GM03348 (cell line): ENCODE measurements at places on chromosomes 6 and 20.
A peak's percentile ranks its signal among the peaks of the same experiment; 100 is the strongest.

- no peak for DNase-seq
These were observed 181.2 kb upstream of the PMEPA1 start for GRCh38 chr20:57891014-57891413.

GRCh38 chr6:49978332-49979226 is 9.2 kb upstream of the DEFB113 start:
- no peak for DNase-seq

- no peak for DNase-seq
These were observed 77.8 kb downstream of the COL9A1 start for GRCh38 chr6:70225055-70225454.

DNA sequence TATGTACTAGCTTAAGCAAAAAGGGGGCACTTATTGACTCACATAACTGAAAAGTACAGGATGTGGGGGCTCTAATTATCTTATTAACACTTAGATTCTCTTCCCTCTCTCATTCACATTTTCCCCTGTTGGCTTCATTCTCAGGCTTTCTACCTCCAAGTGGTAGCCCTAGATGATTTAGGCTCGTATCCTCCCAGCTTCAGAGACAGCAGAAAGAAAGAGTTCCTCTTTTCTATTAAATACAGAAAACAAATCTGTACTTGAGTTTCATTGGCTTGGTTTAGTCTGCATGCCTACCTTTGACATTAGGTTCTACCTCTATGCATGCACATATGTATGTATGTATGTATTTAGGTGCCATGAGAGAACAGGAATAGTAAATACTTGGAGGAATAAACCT is 15.5 kb upstream of the E2F3 start:
- no peak for DNase-seq

GRCh38 chr6:16058201-16058928 is 70.5 kb upstream of the MYLIP start:
- DNase-seq, result no peak

DNA sequence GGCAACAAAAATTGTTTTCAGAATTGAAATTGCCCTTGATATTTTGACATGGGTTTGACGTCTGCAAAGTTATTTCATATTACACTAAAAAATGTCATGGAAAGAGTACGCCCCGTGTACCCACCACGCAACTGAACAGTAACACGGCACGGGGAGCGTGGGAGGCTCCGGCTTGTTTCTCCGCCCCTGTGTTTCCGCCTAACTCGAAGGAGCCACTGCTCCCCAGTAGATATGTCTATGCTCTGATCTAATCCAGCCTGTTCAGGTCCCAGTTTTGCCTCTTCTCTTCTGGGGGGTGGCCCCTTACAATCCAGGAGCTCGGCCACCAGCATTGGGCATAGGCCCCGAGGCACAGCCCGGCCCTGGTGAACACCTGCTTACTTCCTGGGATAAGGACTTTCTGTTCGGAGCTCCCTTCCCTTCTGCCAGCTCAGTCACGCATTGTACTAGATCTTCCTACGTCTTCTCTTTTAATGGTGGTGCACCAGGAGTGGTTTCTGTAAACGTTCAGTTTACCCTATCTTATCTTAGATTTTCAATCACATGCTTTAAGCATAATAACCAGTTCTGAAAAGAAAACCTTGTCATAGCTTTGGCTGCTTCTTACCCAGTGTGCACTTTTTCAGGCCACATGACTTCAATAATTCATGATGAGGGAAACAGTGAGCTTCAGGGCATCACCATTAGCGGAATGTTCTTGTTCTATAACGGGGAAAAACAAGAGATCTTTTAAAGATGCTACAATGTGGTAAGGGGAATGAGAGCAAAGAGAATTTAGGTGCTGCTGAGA is 43.9 kb upstream of the EXOC2 start:
- no peak for DNase-seq

GRCh38 chr20:48231253-48231930 is 446.1 kb upstream of the SULF2 start:
- DNase-seq, result no peak

- DNase-seq, result no peak
These were observed 31.6 kb upstream of the GJA10 start for GRCh38 chr6:89862698-89863097.

DNA sequence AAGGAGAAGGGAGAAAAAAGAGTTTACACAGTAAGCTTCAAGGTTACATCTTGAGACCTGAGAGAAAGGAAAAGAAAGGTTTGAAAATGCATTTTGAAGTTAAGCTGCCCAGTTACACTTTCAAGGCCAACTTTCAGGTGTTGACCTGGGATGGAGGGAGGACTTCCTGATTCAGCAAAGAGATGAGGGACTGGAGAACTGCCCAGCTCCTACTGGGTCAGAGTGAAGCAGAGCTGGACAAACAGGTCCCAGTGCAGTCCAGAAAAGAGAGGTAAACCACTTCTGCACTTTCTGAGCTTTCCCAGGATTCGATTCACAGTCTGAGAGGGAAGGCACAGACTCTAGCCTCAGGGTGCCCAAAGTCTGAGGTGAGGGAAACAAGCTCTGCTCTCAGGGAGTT is 6.0 kb upstream of the TJAP1 start:
- no peak for DNase-seq

DNA sequence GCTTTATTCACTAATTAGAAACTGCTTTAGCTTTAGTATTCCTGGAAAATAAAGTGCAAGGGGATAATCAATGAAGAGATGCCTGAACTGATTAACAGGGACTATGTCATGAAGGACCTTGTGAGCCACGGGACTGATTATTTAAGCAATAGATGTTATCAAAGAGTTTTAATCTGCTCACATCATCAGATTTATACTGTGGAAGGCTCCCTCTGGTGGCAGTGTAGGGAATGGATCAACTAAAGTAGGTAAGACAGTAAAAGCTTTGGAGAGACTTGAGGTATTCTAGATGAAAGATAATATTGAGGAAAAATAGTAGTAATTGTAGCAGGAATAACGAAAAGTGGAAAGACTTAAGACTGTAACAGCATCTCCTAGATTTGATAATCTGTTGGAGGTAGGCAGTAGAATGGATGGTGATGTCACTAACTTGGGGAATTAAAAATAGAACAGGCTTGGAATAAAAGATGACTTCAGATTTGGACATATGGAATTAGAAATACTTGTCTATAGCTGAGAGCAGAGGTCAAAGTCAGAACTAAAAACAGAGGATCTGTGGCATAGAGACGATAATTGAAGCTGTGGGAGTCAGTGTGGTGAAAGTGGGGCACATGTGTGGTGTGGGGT is 80.3 kb upstream of the HTR1E start:
- peak; percentile 31 for DNase-seq

GRCh38 chr20:19205981-19206396 is 6.5 kb upstream of the SLC24A3 start:
- DNase-seq, result peak; percentile 77

- DNase-seq, result no peak
These were observed 120.1 kb upstream of the HDDC2 start for GRCh38 chr6:125421836-125422235.

DNA sequence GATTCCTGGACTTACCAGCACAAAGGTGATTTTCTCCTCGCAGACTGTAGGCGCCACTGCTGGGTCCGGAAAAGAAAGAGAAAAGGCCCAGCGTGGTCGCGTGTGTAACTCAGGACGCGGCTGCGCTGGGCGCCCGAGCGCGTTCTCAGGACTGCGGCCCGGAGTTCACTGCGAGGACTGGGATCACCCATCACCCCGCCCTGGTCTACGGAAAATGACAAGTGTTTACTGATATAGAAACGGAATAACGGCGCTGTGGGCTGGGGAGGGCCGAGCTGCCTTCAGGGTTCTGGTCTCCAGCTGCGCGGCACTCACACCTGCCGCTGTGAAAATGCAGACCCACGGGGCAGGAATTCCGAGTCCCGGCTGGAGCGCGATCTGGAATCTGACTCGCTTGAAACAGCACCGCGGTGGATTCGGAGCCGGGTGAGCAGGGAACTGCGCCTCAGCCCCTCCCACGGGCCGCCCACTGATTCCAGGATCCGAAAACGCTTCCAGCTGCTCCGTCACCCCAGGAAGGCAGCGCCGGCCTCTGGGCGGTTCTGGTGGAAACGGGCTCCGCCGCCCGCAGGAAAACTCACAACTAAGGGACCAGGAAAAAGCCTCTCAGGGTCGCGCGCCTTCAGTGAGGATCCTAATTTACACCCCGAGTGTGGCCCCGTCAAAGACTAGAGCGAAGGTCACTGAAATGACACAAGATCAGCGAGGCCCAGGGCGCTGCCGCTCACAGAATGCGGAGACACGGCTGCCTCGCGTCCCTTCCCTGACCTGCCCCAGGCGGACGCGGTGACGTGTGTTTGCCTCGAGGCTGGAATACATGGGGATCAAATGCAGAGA is 34.5 kb downstream of the HLA-A start:
- DNase-seq, result peak; percentile 84

DNA sequence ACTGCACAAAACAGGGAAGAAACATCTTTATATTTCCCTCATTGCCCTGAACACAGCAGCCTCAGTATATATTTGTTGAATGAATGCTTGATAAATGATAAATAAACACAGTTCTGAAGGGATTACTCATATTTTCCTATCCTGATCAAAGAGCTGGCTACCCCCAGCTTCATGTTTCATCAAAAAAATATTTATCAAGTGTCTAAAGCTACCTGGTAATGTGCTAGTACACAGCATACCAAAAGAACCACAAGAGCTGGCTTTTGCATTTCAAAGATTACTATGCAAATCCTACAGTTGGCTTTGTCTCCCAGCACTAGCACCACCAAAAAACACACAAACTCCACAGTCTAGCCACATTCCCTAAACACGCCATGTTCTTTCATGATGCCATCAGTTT is 130.0 kb downstream of the BTBD9 start:
- peak; percentile 39 for DNase-seq

GRCh38 chr6:47977314-47977713 is 133.7 kb downstream of the PTCHD4 start:
- DNase-seq, result no peak

GRCh38 chr6:147900247-147900830 is 391.8 kb downstream of the SAMD5 start:
- DNase-seq, result no peak

- no peak for DNase-seq
These were observed 6.0 kb upstream of the PTCHD4 start for GRCh38 chr6:48116699-48117645.

DNA sequence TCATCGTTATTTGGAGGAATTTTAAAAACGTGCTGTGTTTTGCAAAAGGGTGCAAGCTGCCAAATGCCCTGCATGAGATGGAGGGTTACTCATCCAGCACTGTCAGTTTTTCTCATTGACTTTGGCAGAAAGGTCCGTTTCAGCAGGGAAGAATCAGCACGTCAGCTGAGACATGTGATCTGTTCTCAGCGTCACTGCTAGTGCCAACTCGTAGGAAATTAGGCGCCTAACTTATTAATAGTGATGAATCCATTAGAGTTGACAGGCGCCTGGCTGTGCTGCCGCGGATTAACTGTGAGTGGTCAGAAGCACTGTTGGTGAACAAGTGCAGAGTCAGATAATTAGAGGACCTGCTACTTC is 175.5 kb upstream of the FOXQ1 start:
- peak; percentile 83 for DNase-seq

- DNase-seq, result peak; percentile 23
These were observed 127.5 kb upstream of the STMND1 start for GRCh38 chr6:16974387-16974673.

- peak; percentile 55 for DNase-seq
These were observed 34.8 kb upstream of the JAG1 start for GRCh38 chr20:10708351-10709185.

GRCh38 chr6:165708985-165709576 is 46.0 kb upstream of the PDE10A start:
- no peak for DNase-seq

- DNase-seq, result no peak
These were observed 74.1 kb upstream of the SALL4 start for GRCh38 chr20:51876313-51876940.

DNA sequence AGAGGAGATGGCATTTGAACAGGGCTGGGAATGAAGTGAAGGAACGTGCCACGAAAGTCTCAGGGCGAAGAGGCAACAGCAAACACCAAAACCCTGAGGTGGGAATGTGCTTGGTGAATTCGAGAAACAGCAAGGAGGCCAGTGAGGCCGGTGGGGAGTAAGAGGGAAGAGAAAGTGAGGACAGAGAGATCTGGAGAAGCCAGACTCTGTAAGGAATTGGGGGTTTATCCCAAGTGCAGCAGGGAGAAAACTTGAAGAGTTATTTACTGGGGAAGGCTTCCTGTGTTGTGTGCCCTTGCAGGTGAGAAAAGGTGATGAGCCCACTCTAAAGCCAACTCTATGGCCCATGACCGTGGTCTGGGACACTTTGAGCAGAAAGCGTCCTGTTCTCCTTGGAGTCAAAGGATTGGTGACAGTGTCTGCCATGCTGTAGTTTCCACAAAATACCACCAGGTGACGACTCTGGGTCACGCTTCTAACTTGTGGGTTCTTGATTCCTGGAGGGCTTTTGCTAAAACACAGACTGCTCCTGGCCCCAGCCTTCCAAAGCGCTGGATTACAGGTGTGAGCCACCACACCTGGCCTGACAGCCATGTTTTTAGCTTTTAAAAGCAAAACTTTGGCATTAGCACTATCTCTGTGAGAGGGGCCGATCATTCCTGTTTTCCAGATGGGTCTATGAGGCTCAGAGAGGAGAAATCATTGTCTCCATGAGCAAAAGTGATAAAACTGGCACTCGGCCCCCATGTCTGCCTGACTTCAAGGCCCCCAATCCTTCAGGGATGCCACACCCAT is 18.0 kb upstream of the CSNK2A1 start:
- peak; percentile 85 for DNase-seq
